Kidney (tissue), 22 donors: ENCODE measurements at places on chromosomes 3 and 15.
A peak's percentile ranks its signal among the peaks of the same experiment; 100 is the strongest.

DNA sequence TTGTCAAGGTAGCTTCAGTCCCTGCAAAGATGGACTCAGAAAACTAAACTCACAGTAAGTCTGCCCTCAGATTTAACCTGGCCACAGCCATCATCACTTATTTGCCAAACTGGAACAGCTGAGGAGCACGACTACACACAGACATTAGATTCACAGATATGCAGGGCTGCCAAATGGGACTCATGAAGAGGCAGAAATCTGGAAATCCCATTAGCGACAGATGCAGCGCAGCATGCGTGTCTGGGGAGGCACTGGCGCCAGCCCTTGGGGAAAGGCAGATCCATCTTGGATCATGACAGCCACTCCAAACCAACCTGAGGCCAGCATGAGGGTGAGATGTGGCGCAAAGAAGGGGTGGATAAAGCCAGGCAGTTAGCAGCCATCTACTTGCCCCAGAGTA is 160.7 kb upstream of the TSC22D2 start:
- no peak for DNase-seq

GRCh38 chr3:10263646-10264363 is 15.5 kb downstream of the TATDN2 start:
- peak; percentile 56 for DNase-seq

DNA sequence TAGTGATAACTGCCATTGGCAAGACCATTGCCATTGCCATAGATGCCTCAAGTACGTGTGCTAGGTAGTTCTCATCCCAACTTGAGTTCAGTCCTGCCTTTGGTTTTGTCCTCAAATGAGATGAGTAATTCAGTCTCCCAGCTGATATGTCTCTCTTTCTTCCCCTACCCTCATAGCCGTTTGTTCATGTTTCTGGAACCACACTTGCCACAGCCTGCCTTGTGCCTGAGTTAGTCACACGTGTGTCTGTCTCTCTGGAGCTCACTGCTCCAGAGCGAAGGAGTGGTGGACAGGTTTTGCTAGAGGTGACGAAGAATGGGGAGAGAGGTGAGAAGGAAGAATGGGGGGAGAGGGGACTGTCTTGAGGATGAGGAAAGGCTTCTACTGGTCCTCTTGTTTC is 88.0 kb upstream of the IGF1R start:
- DNase-seq = no peak

- no peak for DNase-seq
Measured at GRCh38 chr3:154428286-154429206, 1.4 kb downstream of the GPR149 start.

DNA sequence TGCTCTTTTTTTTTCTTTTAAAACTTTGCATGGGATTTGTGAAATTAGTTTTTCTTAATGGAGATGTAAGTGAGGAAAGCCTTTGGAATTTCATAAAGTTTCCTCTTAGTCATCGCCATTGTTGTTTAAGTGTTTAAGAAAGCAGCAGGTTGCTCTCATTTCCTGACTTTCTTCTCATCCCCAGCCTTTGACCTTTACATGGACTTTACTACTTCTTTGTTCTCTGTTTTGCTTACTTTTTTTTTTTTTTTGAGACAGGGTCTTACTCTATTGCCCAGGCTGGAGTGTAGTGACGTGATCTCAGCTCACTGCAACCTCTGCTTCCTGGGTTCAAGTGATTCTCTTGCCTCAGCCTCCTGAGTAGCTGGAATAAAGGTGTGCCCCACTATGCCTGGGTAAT is 38.6 kb downstream of the FBXL2 start:
- DNase-seq = no peak

DNA sequence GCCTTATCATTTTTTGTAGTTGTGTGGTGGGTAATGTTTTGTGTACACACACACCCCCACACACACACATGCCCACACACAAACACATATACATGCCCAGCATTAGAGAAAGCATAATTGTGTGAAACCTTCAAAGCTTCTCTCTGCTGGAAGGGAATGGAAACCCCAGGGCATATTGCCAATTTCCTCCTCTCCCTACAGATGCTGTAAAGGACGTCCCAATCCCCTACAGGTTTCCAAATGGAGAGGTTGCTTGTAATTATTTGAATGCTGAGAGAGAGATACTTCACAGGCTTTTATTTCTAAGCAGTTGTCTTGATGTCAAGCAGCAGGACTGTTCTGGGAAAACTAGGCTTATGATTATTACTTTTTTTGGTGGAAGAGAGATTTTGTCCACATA is 23.0 kb upstream of the CCK start:
- no peak for DNase-seq

DNA sequence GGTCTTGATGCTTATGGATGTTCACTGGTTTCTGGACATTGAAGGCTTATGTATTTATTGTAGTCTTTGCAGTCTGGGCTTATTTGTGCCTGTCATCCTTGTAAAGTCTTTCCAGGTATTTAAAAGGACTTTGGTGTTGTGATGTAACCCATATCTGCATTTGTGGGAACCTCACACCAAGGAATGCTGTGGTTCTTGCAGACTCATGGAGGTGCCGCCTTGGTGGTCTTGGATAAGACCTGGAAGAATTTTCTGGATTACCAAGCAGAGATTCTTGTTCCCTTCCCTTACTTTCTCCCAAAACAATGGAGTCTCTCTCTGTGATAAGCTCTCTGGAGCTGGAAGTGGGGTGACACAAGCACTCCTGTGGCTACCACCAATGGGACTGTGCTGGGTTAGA is 363.5 kb upstream of the NECTIN3 start:
- no peak for DNase-seq
